ENCODE measurements at places on chromosomes 6 and 20. TPM values are rescaled to one million over a fixed set of nuclear protein-coding genes. Genes with fewer than 3 reads are reported as not detected.

KCNK15 gene
- total RNA-seq, result 0.59 TPM

FERMT1 gene
- total RNA-seq, result 14.7 TPM

SAMD5 gene
- 0.43 TPM for total RNA-seq

PCSK2 gene
- total RNA-seq, result not detected

BRD2 gene
- total RNA-seq, result 139 TPM

CYP39A1 gene
- total RNA-seq, result not detected

MYT1 gene
- total RNA-seq, result 0.15 TPM

CST3 gene
- total RNA-seq, result 402 TPM
